Vagina (tissue), 2 donors: ENCODE measurements at places on chromosomes 16 and 17.

DNA sequence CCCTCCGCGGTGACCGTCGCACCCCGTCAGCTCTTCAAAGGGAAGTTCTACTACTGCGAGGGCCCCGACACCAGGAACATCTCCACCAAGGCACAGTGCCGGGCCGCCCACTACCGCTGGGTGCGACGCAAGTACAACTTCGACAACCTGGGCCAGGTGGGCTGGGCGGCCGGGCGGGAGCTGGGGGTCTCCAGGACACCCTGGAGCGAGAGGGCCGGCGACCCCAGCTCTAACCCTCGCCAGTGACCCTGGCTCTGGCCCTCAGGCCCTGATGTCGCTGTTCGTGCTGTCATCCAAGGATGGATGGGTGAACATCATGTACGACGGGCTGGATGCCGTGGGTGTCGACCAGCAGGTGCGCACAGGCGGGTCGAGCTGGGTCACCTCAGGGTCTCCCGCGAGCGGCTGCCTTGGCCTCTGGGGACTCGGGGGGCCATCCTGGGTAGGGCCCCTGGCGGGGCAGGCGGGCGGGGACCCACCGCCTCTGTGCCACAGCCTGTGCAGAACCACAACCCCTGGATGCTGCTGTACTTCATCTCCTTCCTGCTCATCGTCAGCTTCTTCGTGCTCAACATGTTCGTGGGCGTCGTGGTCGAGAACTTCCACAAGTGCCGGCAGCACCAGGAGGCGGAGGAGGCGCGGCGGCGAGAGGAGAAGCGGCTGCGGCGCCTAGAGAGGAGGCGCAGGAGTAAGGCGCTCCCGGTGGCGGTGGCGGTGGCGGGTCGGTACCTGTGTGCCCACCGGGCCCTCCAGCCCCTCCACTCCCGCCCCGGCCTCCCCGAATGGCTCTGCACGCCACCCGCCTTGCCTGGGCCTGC is 13.4 kb downstream of the TPSG1 start:
- no peak for DNase-seq

DNA sequence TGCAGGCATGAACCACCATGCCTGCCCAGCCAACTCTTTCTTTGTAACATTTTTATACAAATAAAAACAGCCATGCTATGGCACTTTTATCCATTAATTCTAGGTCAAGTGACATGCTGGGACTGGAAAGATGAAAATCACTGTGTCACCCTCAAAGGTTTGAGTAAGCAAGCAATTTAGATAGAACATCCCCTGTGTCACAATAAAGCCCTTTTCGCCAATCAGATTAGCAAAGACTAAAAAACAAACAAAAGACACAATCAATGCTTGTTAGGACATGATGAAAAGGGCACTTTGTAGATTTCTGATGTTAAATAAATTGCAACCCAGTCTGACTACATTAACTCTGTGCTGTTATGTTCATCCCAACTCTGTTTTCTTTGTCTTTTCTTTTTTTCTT is 26.4 kb downstream of the CHP2 start:
- DNase-seq, result no peak

- no peak for DNase-seq
These were observed 17.1 kb downstream of the PHB1 start for GRCh38 chr17:49397586-49397985.

DNA sequence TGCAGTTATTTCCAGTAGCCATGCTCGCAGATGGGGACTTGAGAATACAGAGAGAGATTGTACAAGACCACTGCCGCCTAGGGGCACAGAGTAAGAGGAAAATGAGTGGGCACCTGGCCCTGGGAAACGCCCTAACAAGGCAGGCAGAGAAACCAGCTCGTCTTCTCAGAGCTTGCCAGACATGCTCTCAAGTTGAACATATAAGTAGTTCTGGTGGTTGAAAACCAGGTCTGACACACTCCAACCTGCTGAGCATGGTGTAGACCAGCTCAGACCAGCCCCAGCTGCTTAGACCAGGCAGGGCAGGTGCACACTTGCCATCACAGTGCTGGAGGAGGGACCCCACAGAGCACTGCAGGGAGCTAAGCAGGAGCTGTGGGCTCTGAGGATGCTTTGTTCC is 250.5 kb downstream of the CPPED1 start:
- no peak for DNase-seq

DNA sequence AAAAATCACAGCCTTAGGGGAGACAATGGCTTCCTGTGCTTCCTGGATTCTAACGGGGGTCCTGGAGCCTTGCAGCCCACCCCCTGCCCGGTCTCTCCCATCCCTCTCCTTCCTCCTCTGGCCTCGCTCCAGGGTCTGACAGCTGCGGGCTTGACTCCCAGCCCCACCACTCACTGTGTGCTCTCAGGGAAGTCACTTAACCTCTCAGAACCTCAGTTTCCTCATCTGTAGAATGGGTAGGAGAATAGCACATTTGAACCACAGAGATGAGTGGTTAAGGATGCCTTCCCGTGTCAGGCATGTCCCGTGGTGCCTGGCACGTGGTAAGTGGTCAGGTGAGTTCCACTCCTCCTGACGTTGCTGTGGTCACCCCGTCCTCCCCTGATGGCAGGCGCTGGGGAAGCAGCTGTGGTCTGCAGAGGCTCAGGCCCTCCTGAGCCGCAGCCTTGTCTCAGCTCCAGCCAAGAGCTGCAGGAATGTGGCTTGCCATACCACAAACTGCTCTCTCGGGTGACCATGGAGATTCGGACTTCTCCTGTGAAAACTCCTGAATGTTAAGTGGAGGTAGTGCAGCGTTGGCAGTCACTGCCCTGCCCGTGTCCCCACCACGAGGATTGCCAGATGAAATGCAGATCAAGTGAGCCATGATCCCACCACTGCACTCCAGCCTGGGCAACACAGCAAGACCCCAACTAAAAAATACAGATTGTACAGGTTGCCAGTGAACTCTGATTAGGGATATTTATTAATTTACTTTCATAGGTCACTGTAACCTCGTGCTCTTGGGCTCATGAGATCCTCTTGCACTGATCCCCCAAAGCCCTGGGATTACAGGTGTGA is 85.7 kb downstream of the NT5M start:
- DNase-seq, result no peak

GRCh38 chr17:55681342-55681700 is 41.3 kb downstream of the TMEM100 start:
- no peak for DNase-seq

DNA sequence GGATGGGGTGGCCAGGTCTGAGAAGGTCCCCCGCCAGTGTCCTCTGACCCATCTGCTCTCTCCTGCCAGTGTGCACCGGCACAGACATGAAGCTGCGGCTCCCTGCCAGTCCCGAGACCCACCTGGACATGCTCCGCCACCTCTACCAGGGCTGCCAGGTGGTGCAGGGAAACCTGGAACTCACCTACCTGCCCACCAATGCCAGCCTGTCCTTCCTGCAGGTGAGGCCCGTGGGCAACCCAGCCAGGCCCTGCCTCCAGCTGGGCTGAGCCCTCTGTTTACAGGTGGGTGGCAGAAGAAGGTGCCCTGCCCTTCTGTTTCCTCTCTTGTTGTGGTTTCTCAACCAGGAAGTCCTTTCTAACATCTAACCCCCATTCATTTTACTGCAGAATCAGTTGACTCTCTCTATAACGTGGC is 7.1 kb downstream of the ERBB2 start:
- no peak for DNase-seq

- DNase-seq, result no peak
These were observed 28.4 kb downstream of the DNAH2 start for GRCh38 chr17:7745748-7746470.

DNA sequence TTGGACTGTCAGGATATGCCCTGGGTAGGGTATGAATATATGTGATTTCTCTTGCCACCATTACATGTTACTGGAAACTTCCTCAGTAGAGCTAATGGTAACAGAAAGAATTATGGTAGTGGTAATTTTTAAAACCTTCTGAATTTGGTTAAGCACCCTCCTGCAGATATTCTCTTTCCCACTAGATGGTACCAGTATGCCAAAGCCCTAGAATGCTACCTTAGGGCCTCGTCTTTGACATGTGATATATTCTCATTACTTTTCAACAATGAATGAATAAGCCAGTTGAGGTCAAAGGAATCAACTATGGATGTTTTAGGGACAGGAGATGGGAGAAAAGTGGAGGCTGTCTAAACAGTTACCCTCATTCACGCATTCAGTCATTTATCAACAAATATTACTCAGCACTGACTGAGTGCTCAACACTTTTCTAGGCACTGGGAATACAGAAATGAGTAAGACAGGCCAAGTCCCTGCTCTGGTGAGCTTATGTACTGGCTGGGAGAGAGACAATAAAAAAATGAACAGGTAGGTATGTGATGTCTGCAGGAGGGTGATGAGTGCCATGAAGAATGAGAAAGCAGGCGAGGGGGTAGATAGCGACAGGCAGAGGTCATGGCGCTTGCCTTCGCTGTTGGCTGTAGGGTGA is 14.7 kb downstream of the CDH13 start:
- no peak for DNase-seq

DNA sequence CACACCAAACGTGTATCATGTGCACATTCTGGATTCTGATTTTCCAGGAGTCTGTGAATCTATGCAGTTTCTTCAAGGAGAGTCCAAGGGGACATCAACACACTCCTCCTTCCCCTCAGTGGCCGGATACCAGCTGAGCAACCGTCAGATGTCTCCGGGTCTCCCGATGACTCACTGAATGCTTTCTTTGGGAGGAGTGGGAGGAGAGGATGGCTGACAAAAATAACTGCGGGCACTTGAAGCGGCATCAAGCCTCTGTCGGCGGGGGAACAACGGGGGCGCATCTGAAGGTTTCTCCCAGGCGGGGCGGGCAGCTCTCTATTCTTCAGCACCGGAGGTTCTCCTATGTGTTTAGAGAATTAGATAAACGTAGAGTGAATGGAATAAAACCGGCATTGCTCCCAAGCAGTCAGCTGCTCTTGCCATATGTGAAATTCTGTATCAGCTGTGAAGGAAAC is 24.6 kb upstream of the LRRC75A start:
- no peak for DNase-seq

DNA sequence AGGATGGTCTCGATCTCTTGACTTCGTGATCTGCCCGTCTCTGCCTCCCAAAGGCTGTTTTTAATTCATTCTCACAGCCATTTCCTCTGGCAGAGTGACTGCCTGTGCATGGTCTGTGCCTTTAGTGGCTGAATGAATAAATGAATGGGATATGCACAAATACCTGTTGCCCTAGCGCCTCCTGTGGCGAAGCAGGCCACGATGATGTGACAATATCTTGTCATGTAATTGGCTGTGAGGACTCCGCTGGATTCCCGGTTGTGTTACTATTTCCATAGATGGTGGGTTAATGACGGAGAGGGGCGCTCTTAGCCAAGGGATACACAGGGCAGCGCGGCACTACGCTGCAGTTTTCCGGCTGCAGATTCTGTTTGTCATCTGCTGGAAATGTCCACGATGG is 26.8 kb upstream of the ENDOV start:
- no peak for DNase-seq

GRCh38 chr16:78742501-78743283 is 643.2 kb downstream of the WWOX start:
- DNase-seq, result no peak

- DNase-seq, result no peak
These were observed 14.4 kb upstream of the BAHCC1 start for GRCh38 chr17:81380666-81381518.

GRCh38 chr16:80006241-80007215 is 406.0 kb upstream of the MAF start:
- DNase-seq, result no peak

DNA sequence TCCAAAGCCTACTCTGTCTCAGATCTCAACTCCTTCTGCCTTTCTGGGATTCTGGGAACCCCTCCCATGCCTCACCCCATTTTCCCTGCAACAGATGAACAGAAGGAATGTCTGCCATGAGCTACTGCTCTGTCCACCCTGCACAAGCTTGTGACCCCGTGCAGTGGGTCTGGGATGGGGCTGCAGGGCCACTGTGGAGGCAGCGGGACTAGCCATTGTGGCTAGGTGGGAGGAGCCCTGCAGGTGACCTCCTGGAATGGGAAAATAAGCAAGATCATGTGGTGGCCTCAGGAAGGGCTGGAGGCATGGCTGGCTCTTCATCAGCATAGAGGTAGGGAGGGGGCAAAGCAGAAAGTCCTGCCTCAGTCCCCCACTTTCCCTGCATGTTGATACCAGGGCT is 13.7 kb downstream of the PDP2 start:
- DNase-seq, result no peak

GRCh38 chr16:72482695-72483094 is 310.7 kb upstream of the PMFBP1 start:
- no peak for DNase-seq

- DNase-seq, result no peak
These were observed 30.2 kb downstream of the MRC2 start for GRCh38 chr17:62657690-62658089.

DNA sequence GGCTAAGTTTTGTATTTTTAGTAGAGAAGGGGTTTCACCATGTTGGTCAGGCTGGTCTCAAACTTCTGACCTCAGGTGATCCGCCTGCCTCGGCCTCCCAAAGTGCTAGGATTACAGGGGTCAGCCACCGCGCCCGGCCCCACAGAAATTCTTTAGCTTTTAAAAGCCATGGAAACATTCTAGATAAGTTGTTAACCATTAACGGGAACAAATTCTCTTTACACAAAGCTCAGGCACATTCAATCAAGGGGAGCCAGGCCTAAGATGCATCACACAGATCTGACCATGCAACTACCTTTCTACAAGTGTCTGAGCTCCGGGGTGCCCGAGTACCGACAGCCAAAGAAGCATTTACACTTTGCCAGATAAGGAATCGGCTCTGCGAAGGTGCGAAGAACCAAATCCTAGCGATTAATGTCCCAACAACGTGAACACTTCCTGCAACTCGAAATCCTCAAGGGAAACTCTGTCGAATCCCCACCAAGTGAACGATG is 1.0 kb downstream of the EMC8 start:
- no peak for DNase-seq

GRCh38 chr16:11202260-11203091 is 53.5 kb downstream of the SOCS1 start:
- DNase-seq, result no peak
